ENCODE measurements at places on chromosomes 16 and 17.
A peak's percentile ranks its signal among the peaks of the same experiment; 100 is the strongest.

DNA sequence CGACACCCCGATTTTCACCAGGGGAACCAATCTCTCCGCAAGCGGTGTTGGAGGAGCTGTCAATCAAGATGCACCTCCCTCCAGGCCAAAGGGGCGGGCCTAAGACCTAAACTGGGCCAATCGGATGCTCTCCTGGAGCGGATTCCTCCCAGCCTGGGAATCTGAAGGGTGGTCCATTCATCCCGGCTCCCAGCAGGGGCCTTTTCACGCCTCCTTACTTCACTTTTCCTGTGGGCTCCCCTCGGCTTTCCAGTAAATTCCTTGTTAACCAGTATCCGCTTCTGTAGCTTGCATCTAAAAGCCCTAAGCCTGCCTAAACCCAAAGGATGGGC lies 17.1 kb downstream of the C16orf74 start:
- no peak for DNase-seq

GRCh38 chr17:73297934-73298861 lies 13.6 kb downstream of the CDC42EP4 start:
- DNase-seq = no peak

DNA sequence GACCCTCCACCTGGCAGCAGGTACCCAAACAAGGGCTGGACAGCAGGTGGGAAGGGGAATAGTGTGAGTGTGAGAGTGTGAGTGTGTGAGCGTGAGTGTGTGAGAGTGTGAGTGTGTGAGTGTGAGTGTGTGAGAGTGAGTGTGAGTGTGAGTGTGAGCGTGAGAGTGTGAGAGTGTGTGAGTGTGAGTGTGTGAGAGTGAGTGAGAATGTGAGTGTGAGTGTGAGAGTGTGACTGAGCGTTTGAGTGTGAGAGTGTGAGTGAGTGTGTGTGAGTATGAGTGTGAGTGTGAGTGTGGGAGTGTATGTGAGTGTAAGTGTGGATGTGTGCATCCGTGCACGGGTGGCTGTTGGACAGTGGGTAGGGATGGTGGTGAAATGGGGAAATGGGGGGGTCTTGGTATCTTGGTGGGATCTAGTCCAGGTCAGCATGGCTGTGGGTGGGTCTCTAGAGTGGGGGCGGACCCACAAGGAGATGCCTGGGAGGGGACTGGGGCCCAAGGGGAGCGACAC lies 408 bp downstream of the ADGRG1 start:
- DNase-seq = no peak

GRCh38 chr16:58258326-58258725 lies 36.5 kb downstream of the PRSS54 start:
- DNase-seq = no peak

GRCh38 chr17:62870030-62870541 lies 62.0 kb upstream of the MARCHF10 start:
- no peak for DNase-seq

- no peak for DNase-seq
These were observed 1.6 kb downstream of the UBE2Z start for GRCh38 chr17:48909783-48910182.

DNA sequence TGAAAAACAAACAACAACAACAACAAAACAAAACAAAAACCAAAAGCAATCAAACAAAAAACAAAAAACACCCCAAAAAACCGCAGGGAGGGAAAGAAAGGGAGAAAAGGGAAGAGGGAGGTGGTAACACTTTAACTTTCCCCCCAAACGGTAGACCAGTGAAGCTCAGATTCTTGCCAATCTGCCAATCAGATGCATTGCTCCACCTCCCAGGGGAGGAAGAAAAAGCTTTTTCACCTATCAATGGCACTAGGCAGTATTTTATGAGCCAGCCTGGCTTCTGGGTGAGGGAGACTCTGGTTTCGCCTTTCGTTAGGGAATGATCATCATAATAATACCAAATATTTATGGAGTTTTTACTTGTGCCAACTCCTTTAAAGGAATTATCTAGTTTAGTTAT lies 94.1 kb downstream of the GPR139 start:
- no peak for DNase-seq

- DNase-seq = no peak
These were observed 33.2 kb downstream of the SPACA3 start for GRCh38 chr17:33024688-33025486.

DNA sequence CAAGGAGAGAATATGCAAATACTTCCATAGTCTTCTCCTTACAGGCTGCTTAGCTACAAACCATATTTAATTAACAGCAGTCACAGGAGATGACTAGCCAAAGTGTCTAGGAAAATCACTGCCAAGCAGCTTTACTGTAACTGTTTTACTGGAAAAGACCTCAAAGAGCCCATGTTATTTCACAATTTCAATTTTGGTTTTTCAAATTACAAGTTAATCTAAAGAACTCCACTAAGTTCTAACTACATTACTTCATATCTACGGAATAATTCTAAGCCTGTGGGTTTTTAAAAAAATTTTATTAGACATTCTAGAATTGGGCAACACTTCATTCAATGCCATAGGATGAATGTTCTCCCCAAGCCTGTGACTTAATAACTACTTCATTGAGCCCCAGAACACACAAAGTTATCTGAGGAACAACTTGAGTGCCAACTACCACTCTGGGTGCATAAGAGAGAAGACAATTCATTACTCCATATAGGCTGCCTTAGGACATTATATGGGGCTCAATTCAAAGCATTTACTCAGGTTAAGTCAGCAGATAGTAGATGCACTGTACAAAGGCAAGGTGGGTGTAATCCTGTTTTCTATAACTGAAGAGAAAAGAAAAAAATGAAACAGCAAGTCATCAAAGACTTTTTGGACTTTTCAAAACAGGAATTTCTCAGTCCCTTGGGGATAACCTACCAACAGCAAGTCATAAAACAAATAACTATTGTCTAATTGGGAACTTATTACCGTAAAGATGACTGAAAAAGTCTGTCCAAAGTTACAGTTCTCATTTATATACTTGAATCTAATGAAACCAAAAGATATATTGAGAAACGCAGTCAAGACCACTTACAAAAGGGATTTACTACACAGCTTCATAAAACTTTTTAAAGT lies 33.0 kb downstream of the STAT3 start:
- DNase-seq = no peak

DNA sequence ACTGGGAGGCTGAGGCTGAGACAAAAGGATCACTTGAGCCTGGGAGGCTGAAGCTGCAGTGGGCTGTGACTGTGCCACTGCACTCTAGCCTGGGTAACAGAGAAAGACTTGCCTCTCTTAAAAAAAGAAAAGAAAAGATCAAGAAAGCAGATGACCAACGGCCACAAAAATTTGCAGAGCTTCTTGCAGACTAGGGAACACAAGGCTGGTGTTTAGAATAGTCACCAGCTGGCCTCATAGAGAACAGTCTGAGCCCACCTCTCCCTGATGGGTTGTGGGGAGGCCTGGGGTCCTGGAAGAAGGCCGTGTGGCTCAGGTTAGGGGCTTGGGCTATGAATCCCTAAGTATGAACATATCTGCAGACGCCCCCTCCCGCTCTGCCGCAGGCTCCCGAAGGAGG lies 73.7 kb upstream of the MED9 start:
- DNase-seq = no peak

DNA sequence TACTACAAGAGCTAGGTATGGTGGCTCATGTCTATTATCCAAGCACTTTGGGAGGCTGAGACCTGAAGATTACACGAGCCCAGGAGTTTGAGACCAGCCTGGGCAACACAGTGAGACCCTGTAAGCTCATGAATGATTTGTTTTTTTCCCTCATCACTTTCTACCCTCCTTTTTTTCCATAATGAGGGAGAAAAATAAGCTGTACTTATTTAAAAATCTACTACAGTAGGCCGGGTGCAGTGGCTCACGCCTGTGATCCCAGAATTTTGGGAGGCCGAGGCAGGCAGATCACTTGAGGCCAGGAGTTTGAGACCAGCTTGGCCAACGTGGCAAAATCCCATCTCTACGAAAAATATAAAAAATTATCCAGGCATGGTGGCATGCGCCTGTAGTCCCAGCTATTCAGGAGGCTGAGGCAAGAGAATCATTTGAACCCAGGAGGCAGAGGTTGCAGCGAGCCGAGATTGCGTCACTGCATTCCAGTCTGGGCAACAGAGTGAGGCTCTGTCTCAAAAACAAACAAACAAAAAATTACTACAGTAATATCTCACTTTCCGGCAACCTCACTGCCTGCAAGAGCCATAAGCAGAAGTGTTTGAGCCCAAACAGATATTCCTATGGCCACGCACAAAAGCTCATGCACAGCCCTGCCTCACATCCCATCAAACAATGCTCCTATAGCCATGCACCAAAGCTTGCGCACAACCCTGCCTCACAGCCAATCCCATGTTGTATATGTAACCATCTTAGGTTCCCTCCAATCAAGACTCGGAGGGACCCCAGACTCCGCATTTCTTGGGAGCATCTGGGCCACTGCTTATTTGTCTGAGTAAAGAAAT lies 37.4 kb downstream of the TK2 start:
- no peak for DNase-seq

DNA sequence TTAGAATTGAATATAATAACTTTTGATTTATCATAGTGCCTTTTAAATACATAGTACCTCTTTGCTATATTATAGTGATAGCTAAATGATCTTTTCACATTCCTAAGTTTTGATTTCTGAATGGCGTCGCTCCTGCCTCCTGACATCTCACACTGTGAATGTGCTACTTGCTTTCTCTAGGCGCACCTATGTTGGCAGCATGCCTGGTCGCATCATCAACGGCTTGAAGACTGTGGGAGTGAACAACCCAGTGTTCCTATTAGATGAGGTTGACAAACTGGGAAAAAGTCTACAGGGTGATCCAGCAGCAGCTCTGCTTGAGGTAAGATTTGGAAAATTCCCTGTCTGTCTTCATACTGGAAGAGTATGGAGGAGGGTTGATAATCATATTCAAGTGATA lies 29.8 kb upstream of the ABCC11 start:
- no peak for DNase-seq

DNA sequence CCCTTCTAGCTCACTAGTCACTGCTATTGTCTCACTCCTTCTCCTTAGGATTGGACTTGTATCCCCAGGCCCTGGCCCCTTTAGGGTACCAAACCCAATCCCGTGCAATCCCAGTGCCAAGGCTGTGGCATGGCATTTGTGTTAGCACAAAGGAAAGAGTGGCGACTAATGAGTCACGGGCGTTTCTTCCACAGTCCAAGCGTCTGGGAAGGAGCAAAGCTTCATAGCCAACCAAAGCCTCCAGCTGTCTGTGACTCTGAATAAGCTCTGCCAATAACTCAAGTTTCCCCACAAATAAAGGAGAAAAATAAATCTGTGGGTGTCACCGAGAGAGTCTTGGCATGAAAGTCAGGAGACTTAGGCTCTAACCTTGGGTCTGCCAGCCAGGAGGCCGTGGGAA lies 54.6 kb upstream of the COX10 start:
- DNase-seq = no peak

GRCh38 chr16:6484935-6485334 lies 847.7 kb upstream of the RBFOX1 start:
- DNase-seq = no peak

DNA sequence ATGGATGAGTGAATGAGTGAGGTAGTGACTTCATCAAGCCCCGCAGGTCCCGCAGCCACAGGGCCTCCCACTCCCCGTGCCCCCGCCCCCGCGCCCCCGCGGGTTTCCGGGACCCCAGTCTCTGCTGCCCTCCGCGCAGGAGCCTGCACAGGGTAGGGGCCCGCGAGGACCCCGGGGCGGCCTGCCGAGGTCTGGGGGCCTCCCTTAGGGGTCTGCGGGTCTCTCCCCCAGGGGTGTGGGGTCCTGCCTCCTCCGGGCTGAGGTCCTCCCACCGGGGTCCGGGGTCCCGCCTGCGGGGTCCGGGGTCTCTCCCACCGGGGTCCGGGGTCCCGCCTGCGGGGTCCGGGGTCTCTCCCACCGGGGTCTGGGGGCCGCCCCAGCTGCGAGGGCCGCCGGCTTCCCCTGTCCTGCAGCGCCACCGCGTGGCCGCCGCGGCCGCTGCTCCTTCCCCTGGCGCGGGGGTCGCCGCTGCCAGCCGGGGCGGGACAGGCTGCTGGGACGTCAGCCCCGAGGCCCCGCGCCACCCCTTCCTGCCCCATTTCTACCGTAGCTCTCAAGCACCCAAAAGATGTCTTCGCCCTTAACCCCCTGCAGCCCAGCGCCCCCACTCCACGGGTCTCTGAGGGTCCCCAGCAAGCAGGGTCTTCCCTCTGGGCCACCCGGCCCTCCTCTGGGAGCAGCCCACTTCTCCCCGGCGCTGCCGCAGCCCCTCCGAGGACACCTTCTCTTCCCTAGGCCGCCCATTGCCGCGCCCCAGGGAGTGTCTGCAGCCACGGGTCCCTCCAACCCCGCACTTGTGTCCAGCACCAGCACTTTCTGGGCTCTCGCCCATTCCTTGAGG lies 10.4 kb upstream of the CHMP6 start:
- DNase-seq = peak; percentile 33

- no peak for DNase-seq
These were observed 30.6 kb downstream of the ACTG1 start for GRCh38 chr17:81481815-81482505.

DNA sequence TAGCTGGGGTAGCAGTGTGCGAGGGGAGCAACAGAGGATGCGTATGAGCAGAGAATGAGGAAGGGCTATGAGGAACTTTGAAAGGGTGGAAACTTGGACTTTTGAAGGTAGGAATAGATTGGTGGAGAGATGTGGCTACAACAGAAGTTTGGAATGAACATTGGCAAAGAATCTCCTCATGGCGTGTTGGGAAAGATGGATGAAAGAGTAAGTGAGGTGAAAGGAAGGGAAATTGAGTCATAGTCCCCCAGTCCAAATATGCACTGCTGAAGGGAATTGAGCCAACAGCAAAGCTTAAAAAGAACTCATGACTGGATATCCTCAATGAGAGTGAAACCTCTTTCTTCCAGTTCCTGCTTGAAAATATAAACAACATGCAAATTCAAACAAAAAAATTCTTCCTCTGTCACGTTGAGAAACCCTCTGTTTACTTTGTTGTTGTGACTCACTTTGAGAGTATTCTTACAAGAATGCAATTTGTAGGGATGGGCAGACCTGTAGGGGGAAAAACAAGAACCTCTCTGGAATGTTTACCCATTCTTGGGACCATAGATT lies 313.2 kb upstream of the KCNJ16 start:
- no peak for DNase-seq

GRCh38 chr17:28983286-28984230 lies 22.3 kb downstream of the SEZ6 start:
- DNase-seq = no peak

GRCh38 chr17:42408061-42408460 lies 15.0 kb downstream of the CAVIN1 start:
- DNase-seq = no peak

DNA sequence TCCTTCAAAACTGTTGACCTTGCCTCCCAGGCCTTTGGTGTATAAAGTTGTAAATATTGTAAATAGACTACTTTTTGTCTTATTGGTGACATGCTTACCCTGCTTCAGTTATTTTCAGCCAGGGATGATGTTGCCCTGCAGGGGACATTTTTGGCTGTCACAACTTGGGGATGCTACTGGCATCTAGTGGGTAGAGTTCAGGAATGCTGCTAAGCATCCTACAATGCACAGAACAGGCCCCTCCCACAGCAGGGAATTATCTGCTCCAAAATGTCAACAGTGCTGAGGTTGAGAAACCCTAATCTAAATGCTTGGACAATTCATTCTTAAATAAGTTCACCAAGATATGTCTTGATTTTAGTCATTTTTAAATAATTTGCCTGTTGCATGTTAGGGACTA lies 459.8 kb downstream of the PMP22 start:
- no peak for DNase-seq

- no peak for DNase-seq
These were observed 85.3 kb downstream of the SPACA3 start for GRCh38 chr17:33076979-33077378.
